Spinal cord (tissue), 10 donors: ENCODE measurements at places on chromosomes 6 and 20. TPM values are rescaled to one million over a fixed set of nuclear protein-coding genes. Genes with fewer than 3 reads are reported as not detected.

Gene COL9A3
- polyA plus RNA-seq = 38.6 TPM

Gene DNPH1
- 63.9 TPM for polyA plus RNA-seq

Gene CPNE5
- 73.1 TPM for polyA plus RNA-seq

Gene OR2H1
- polyA plus RNA-seq = 0.33 TPM

Gene SOX18
- 8.7 TPM for polyA plus RNA-seq

GRCh38 chr6:132190815-132191175, 210.5 kb downstream of the MOXD1 start:
- no peak for DNase-seq

- no peak for DNase-seq
Observed at GRCh38 chr20:63502671-63503172, 3.8 kb upstream of the EEF1A2 start.

DNA sequence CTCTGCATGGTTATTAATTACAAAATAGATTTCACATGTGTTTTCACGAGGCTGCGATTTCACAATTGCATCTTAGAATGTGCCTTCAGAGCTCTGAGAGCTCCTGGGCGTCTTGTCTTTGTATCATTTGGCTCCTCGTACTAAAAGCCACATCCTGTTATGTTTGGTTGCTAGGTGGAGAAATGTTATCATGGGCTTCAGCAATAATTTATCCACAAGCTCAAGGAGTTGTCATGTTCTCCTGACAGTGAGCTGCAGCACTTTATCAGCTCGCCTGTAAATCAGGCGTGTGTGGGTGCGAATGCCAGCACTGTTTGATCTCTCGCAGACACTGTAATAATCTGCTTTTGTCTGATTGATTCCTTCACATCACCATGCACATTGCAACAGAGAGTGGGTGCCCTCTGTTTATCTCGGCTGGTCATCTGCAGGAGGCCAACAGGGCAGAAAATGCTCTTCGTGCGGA, 218.6 kb upstream of the ZFP64 start:
- peak; percentile 82 for DNase-seq

GRCh38 chr6:93343476-93343875, 75.9 kb downstream of the EPHA7 start:
- DNase-seq = no peak

DNA sequence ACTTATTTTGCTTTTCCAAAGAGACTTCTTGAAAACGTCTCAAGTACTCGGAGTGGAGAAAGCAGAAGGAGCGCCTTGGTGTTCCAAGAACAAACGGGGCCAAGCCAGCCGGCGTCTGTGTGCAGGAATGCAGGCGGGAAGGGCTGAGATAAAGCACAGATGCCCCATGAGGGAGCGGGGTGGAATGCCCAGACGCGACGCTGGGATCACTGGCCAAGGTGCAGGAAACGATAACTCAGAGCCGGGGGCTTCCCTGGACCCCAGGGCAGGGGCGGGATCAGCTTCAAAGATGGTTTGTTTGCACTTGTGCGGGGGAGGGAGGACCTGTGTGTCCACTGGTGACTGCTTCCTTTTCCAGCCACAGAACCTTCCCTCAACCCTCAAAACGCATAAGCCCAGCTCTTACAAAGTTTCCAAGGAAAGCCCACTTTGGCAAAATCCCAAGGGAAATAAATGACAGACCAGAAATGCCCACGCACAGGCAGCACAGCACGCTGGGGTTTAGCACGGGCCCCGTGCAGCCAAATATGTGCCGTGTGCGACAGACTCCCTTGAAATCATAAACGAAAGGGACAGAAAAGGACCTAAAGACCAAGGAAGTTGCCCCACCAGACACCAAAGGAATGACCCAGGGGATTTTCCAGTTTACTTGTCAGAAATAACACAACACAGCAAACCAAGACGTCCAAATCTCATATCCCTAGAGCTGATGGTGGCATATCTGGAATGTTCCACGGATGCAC, 113.9 kb downstream of the NFATC2 start:
- DNase-seq = peak; percentile 76

DNA sequence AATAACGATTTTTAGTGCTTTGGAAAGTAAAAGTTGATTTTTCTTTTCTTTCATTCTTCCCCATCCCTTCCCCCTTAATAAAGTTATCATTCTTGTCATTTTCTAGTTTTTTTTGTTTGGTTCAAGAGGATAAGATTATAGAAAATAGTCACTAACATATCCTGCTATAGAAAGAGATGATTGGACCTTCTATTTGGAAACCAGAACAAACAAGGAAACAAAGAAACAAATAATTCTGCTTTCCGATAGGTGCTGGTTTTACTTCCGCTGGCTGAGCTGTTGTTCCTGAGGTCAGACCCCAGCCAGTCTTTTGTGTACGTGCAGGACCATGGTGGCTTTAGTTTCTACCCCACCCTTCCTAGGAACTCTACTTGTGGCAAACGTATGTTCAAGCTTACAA, at the start of gene CDH26:
Gene CDH26 (plus strand): TSS at position 301 of the 400 bp plus-strand sequence. CDS start 304 bp downstream, outside the sequence.
- DNase-seq = no peak

- DNase-seq = no peak
Observed at GRCh38 chr6:70421509-70421908, 8.2 kb downstream of the FAM135A start.

DNA sequence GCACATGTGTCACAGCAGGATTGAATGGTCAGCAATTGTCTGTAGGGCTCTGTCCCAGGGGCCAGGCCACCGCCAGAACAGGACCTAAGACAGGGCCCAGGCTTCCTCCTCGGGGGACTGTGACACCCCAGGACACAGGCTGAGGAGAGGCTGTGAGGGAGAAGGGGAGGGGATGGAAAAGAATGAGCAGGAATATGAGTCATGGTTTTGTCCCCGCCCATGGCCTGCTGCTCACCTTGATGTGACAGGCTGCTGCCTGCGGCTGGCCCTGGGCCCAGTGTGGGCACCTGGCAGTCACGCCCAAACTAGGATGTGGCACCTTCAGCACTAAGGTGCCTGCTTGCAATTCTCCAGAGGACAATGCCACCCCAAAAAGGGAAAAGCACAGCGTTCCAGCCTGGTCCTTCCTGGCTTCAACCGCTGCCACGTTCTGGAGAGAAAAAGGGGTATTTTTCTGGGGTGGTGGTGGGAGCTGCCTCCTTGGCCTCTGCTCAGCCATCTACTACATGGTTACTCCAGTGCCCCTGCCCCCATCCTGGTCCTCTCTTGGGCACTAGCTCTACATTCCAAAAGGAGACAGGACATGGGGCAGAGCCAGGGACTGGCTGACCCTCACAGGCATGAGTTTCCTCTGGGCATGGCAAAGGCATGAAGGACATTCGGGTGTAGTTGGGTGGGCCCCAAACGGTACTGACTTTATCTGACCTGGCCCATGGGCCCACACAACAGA, 93.4 kb downstream of the SLC22A23 start:
- DNase-seq = no peak

DNA sequence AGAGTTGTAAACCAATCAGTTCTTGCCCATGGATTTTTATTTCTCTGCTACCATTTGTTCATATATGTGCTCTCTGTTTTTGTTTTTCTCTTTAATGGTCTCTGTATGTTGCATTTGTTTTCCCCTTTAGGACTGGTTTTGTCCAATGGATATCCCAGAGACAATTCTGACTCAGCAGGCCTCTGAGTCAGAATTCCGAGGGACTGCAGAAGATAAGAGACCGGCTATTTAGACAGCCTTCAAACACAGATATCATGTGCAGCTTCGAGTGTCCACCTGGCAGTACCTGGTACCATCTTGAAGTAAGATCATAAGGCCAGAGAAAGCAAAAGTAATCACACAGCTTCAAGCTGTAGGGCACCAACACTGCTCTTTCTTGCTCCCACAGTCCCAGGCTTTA, 125.5 kb downstream of the ELOVL4 start:
- DNase-seq = no peak

- no peak for DNase-seq
Observed at GRCh38 chr6:63140114-63140513, 71.2 kb upstream of the FKBP1C start.

GRCh38 chr20:33211817-33212424, 5.2 kb upstream of the BPIFA3 start:
- DNase-seq = no peak

DNA sequence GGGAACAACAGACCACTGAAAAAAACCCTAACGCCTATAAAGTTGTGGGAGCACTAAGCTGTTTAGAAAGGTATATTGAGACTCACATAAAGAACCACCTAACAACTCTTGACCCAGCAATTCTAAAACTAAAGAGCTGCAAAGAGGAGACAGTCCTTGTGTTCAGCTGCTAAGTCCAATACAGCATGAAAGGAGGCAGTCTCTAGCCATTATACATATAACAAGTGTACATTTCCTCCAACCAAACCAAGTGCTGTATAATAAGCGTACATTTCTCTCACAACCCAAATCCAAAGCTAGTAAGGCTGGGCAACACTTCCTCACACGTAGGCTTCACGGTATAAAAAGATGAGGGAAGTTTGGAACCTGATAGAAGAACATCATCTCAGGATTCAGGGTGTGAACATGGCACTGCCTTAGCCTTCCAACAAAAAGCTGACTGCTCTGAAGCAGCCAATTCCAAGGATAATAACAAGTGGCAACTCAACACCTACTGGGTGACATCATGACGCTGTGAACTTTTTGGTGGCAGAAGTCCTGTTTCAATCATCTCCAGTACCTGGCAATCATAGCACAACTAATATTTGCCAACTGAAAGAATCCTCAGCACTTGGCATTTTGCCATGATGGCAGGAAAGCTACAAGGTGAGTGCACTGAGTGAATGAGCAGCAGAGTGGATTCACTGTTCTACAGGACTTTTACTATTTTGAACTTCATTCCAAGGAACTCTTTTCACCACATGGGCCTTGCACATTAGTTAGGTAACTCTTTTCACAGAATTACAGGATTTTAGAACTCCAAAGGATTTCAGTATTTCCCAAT, 16.6 kb downstream of the TBC1D20 start:
- DNase-seq = no peak

DNA sequence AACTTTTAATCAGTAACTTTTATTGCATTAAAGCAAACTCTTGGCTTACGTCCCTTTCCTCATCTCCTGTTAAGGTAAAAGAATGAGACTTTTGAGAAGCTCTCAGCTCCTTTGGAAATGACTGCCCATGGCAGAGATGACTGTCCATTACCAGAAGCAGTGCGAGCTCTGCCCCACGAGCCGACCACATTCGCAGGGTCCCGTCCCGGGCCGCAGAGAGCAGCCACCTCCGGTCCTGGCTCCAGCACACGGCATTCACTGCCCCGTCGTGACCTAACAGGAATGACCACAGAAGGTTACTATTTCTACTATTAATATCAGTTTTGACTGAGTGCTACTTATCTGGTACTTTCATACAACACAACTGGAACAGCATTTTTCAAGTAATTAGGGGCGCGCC, 63.4 kb downstream of the WDR27 start:
- DNase-seq = no peak

DNA sequence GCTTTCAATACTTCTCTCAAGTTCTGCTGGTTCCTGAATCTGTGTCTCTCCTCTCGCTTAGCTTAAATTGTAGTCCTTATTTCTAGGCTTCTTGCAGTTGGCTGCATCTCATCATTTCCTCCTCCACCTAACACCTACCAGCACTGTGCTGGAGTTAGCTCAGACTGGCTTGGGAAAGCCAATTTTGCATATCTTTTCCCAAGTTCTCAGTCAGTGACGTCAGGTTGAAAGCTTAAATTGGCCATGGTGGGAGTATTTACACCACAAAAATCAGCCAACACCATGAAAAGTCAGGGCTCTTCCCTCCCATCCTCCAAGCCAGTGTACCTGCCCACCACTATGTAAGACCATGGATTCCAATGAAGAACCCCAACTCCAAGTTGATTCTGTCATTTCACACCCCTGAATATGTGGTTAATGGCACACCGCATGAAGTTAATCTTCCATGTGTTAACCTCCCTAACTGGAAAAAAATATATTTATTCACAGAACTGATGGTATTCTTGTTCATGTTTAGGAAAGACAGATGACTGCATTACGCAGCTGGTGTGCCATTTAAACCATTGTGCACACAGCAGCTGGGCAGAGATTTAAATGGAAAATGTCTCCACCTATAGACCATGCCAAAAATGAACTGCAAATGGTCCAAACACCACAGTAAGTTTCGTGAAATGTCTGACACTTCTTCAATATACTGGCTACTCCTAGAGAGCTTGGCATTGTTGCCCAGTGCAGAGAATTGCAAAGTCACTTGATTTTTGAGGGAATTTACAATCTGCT, 274.1 kb upstream of the MAP3K7 start:
- DNase-seq = no peak

DNA sequence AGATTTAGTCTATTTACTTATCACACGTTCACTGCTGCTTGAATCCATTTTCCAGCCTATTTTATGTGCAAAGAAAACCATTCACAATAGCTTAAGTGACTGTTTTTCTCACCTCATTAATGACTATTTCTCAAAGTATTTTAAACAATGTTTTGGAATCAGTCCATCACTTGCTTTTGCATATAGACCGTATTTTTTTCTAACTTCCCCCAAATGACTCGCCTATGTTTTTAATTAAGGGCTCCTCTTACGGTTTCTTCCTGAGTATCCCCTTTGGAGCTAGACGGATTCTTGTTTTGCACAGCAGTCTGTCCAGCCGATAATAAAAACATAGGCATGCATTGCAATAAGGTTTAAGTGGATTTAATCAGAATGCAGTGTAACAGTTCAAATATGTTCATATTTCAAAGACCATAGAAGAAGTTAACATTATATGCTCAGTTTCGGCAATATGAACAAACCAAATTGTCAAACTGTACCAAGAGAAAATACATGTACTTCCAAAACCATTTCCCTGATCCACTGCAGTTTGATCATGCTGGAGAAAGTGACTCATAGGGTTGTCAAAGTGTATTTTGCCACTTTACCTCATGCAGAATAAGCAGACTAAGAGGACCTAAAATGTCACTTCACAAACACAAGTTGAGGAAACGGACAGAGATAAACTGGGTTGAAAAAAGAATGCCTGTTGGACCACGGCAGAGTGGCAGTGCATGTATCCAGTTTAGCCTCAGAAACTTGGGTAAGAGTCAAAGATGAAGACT, 66.4 kb downstream of the HMGN3 start:
- DNase-seq = no peak

DNA sequence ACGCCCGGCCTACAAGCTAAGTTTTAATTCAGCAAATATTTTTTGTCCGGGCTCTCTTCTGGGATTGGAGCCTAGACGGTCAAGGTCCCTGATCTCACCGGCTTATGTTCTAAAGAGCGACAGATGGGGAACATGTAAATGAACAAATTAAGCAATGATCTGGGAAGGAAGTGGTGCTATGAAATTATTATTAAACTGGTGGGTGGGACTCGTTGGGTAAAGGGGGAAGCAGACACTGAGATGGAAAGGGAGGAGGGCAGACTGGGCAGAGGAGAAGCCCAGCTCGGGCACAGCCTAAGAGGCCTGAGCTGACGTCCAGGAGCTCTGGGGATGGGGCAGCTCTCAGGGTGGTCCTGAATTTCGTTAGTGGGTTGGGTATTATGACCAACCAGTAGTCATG, 81.8 kb upstream of the AGPAT4 start:
- no peak for DNase-seq

- no peak for DNase-seq
Observed at GRCh38 chr6:46821458-46821881, 28.3 kb downstream of the MEP1A start.

GRCh38 chr20:45538209-45538799, 978 bp downstream of the WFDC6 start:
- no peak for DNase-seq

GRCh38 chr20:15162079-15162647, 824.8 kb upstream of the FLRT3 start:
- no peak for DNase-seq

- DNase-seq = no peak
Observed at GRCh38 chr20:17622086-17622850, 52.4 kb downstream of the DSTN start.
